ENCODE measurements at places on chromosomes 16 and 17. TPM values are rescaled to one million over a fixed set of nuclear protein-coding genes. Genes with fewer than 3 reads are reported as not detected.

Gene CCL22
- total RNA-seq: not detected

Gene PRSS21
- total RNA-seq: not detected

Gene TNFRSF13B
- total RNA-seq: not detected

Gene ALOX15B
- 0.19 TPM for total RNA-seq

Gene SPATA32
- under 0.01 TPM for total RNA-seq

Gene SDR42E2
- total RNA-seq: 0.09 TPM

Data from endothelial cell of coronary artery (primary cell).